CD4-positive, alpha-beta T cell treated with Interleukin-12 subunit alpha and Interleukin-12 subunit beta, for 1 hour (primary cell): ENCODE measurements at places on chromosomes 12 and 14.

GRCh38 chr14:85087201-85087600 is 442.7 kb upstream of the FLRT2 start:
- DNase-seq: no peak

GRCh38 chr14:94670692-94671285 is 58.6 kb downstream of the SERPINA3 start:
- no peak for DNase-seq

GRCh38 chr12:78181544-78182162 is 351.0 kb downstream of the NAV3 start:
- no peak for DNase-seq

- no peak for DNase-seq
Measured at GRCh38 chr12:20523658-20524057, 155.3 kb downstream of the PDE3A start.

- peak; percentile 11 for DNase-seq
Measured at GRCh38 chr12:85057370-85057963, 21.3 kb downstream of the LRRIQ1 start.

GRCh38 chr12:48128800-48129199 is 9.6 kb downstream of the PFKM start:
- DNase-seq: no peak

DNA sequence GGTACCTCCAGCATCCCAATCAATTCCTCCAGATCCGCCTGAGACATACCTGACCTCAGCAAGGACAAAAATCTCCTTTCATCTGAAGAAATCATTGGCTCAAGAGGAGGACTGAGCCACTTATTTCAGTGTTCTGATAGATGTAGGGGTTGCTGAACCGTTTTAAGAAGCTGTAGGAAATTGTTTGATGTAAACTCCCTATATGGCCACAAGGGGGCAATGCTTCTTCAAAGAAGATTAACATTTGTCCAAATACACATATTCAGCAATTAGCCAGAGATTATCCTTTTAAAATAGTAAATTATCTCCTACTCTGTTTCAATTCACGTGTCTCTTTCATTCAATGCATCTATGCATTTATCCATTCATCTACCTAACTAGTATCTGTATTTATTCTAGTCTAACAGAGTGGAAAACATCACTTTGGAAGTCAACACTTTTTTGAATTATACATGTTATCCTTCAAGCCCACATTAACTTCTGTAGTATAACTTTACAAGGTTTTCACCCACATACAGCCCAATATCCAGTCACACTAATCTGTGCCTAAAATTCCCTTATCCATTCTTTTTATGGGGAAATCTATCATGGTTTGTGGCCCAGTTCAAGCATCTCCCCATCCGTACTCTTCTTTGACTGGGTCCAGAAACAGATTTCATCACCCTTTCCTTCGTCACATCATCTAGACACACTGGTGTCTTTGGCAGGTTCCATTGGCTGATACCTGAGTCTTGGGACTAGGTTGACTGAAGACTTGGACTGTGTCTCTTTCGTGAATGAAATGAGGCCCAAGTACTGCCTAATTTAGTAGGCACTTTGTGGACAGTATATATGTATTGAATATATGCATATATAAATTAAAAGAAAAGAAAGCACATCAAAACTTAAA is 411.0 kb upstream of the OR4E1 start:
- peak; percentile 61 for DNase-seq

DNA sequence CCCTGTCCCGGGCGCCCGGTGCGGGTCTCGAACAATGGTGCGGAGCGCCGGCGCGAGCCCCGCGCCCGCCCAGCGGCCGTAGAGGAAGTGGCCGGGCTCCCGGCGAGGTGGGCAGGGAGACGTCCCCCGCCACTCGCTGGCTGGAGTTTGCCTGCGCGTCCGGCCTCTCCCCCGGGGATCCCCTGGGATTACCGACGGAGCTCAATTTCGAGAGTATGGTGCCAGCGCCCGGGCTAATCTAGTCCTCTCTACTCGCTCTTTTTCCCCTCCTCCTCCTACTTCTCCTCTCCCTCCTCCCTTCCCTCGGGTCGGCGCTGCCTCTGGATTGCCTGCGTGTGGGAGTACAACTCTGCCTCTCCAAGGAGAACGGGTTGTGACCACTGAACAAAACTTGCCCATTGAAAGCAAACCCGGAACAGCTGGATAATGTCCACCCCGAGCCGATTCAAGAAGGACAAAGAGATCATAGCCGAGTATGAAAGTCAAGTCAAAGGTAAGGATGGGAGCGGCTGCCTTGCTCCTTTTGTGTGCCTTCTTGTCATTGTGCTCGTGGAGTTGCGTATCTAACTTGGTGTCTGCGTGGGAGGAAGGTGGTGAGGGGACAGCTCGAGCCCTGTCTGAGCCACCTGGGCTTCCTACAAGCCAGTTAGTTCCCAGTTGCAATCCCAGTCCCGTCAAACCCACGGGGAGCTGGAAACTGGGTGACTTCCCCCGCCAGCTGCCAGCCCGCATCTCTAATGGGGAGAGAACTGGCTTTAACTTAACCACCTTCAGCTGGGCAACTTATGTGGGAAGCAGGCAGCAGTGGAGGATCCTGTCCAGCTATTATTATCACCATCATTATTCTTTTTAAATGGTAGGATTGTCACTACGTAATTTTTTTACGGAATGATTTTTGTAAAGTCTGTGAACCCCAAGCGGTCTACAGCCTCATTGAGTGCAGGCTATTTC is at the start of gene SRGAP1:
TSS of gene SRGAP1 (plus strand) at position 310 of the 951 bp plus-strand sequence. CDS start at position 427, 117 bp downstream.
- peak; percentile 7 for DNase-seq

GRCh38 chr12:41058266-41058665 is 129.9 kb upstream of the PDZRN4 start:
- no peak for DNase-seq

DNA sequence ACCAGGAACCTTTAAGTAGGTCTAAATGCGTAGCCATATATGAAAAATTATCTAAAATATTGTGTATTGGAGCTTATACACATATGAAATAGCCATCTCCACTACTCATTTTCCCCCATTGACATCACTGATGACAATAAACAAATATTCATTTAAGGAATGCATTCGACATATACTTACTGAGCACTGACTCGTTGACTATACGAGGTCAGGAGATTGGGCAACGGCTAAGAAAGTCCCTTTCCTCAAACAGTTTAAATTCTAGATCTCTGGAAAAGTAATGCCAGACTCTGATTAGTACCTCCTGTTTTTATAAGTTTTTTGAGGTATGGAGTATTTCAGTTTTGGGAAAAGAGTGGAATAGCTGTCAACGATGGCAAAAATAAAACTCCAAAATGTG is 139.4 kb upstream of the DIO2 start:
- DNase-seq: no peak

DNA sequence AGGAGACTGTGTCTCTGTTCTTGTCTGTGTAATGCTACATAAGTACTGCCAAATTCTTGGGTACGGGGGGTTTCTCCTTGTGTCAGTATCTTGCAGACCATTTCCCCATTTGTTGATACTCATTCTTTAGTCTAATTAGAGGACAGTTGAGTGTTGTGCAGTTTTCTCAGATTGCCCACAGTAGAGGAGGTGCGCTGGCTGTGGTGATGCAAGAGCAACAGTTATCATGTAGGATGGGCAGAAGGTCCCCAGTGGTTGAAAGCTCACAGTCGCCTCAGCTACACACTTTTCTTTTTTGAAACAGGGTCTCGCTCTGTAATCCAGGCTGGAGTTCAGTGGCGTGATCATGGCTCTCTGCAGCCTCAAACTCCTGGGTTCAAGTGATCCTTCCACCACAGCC is 37.8 kb upstream of the ATP2A2 start:
- DNase-seq: no peak

DNA sequence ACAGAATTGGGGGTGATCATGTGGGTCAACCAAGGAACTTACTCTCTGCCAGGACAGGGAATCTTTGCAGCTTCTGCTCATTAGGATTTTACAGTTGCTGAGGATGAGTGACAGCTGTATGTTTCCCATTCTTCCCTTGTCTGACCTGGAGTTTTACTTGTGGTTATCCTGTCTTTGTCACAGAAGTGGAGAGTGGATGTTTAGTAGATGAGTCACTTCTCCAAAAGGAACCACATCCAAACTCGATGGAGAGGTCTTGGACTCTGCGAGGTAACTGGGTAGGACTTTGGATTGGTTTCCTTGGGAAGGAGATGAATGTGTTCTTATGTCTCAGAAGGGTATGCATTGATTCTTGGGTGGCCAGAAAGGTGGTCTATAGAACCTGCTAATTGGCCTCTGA is 53.8 kb upstream of the USP44 start:
- DNase-seq: no peak

DNA sequence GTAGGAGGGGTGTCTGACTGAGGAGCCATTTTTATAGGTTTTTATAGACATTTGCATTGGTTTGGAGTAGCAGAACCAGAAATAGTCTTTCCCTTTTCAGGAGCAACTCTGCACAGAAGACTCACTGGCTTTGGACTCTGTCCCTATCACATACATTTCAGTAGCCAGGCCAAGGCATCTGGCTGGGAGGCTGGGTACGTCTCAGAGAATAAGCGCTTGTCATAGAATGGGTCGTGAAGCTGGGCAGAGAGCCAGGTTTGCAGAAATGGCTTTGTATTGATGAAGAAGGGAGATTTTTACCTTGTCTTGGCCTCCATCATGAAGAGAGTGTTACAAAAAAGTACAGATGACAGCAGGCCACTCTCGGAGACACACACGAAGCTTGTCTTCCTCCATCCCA is 98.6 kb downstream of the CACNA1C start:
- no peak for DNase-seq

GRCh38 chr12:61282790-61283575 is 977.2 kb upstream of the USP15 start:
- no peak for DNase-seq

DNA sequence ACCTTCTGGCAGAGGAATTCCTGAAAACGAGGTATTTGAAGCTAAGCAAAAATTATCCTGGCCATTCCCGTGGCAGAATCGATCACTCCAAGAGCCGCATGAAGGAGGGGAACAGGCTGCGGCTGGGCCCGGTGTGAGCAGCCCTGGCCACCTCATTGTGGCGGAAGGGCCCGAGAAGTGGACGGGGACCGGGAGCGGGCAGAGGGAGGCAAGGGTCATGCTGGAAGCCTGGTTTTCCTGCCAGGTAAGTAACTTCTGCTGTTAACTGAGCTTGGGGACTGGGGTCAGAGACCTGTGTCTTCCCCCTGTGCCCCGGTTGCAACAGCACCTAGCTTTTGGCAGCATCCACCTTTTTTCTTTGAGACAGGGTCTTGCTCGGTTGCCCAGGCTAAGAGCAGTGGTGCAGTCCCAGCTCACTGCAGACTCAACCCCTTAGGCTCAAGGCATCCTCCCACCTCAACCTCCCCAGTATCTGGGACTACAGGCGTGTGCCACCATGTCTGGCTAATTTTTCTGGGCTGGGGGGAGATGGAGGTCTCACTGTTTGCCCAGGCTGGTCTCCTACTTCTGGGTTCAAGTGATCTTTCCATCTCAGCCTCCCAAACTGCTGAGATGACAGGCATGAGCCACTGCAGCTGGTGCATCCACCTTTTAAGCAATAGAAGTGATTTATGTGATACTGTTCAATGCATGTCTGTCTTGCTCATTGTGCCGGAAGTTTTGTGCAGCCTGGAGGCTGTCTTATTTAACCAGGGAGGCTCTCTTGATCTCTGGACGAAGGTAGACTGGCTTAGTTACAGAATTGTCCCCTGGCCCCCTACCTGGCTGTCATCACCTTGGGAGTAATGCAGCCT is 174.0 kb upstream of the MYL2 start:
- DNase-seq: no peak

GRCh38 chr14:65810322-65810721 is 397.8 kb downstream of the FUT8 start:
- DNase-seq: no peak

- no peak for DNase-seq
Measured at GRCh38 chr14:101891471-101891870, 72.9 kb upstream of the DYNC1H1 start.

- no peak for DNase-seq
Measured at GRCh38 chr14:88553886-88554456, 836 bp downstream of the PTPN21 start.

- DNase-seq: no peak
Measured at GRCh38 chr14:22808388-22809209, 6.6 kb downstream of the SLC7A7 start.

DNA sequence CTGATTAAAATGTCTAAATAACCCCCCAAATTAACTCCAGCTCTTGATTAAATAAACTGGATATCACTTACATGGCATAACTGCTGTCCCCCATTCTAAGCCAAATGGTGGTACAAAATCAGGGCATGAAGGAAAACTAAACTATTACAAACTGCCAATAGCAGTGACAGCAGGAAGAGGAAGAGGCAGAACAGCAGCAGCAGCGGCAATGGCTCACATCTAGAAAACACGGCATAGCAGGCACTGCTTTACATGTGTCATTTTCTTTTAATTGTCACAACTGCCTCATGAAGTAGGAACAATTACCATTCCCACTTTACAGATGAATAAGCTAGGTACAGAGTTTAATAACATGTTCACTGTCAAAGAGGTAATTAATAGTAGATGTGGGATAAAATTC is 92.0 kb downstream of the EPS8 start:
- DNase-seq: no peak

DNA sequence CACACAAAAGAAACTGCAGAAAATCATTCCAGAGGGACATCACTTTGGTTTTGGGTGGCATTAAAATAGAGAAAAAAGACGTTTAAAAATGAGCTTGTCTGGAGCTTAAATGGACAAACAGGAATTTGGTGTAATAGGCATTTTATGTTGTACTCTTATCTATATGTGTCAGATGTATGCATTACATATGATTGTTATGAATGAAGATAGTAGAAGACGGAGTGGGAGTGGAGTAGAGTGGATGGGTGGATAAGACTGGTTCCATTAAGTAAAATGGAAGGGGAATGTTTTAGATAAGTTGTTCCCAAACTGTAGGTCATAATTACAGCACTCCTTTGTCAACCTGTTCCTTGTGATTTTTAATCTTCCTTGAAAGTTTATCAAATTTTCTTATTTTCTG is 1.9 kb downstream of the CCDC91 start:
- no peak for DNase-seq

DNA sequence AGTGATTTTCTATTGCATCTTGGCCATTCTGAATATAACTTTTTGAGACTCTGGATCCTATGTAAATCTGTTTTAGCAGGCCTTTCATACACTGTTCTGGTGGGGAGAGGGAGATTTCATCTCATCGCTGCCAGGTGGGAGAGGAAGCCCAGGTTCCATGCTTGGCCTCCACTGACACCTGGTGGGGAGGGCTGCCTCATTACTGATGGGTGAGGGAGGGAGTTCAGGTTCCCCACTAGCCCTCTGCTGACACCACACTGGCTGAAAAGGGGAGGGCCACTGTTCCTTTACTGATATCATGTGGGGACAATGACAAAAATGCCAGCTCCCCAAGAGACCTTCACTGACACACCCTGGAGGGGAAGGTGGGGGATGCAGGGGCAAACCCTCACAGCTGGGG is 2.4 kb upstream of the GALNT8 start:
- DNase-seq: no peak

DNA sequence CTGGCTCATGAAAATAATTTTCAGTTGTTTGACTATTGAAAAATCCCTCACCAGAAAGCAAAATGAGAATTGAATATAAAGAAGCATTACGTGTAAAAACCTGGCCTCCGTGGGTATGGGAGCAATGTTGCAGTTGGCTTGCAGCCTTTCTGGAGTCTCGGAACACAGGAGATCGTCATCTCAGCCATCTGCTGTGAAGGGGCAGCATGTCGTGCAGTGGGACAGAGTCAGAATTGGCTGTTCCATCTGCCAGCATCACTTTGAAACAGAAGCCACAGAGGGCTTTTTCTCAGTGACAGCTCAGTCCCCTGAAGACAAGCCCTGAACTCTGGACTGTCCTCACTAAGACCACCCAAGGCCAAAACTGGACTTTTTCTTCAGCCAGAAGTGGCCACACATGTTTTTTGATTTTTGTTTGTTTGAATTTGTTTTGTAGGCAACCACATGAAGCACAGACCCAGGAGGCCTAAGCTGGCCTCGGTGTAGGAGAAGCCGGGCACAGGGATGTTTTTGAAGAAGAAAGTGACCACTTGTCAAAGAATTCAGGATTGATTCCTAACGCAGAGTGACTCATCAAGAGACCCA is 170.8 kb upstream of the DYRK2 start:
- DNase-seq: no peak
